ENCODE measurements at places on chromosomes 13 and 19.

- peak; percentile 79 for DNase-seq
Observed at GRCh38 chr19:51422053-51422448, 4.6 kb upstream of the SIGLEC10 start.

GRCh38 chr19:45297674-45298073 lies 25.0 kb downstream of the CKM start:
- DNase-seq: no peak

DNA sequence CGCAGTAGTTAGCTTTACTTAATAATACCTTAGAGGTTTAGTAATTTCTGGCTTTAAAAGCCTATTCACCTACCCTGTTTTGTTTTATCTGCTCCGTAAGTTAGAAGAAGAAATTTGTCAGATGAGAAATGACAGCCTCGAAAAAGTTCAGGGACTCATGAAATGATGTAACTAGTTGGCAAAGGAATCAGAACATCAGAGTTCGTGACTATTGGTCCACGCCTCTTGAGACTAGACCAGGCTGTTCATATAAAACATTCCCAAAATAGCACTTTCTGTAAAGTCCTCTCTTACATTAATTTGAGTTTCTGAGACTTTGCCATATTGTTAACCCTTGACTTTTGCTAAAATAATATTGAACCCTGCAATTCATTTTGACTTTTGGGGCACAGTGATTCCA lies 92.0 kb downstream of the HS6ST3 start:
- no peak for DNase-seq

GRCh38 chr13:79642596-79642995 lies 161.6 kb downstream of the NDFIP2 start:
- no peak for DNase-seq

- no peak for DNase-seq
Observed at GRCh38 chr13:33514362-33514761, 228.8 kb upstream of the STARD13 start.

DNA sequence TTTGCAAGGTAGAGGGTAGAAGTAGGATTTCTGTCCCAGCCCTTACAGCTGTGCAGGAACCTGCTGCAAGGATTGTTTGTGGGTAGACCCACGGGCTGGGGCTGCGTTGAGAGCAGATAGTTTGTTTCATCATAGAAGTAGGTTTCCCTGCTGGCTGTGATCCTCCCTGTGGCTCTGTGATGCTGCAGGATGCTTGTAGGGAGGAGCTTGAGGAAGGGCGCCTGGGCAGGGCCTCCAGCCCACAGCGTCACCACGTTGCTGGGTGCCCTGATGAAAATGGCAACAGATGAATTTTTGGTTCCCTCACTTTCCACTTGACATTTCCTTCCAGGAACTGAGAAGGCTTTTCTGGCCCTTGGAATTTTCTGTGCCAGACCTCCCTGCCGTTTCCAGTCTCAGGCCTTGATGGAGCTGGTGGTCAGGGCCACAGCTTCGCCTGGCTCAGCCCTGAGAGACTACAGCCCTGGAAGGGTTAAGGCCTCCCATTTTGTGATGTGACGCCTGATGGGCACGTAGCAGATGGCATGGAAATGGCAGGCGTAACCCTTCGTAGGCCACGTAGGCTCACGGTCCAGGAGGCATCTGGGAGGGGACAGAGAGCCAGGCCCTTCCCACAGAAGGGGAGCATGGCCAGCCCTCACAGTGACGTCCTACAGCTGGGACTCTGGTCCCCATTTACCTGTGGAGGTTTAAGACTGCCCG lies 42.2 kb downstream of the GATAD2A start:
- no peak for DNase-seq

DNA sequence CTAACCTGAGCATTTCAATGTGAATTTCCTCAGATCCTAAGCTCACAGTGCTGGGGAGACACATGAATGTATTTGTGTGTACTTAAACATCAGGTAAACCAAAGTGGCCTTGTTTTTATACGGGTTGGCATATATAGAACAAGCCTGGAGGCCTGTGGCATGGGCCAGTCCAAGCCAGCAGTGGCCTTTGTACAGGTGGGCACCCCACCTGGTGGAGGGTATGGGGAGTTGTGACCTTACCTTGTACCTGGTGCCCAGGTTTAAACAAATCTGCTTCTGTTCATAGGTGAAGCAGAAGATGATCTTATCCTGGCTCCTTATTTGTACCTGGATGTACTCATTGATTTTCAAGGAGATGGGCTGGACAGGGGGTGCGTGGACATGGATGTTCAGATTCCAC lies 71.0 kb downstream of the ERICH6B start:
- no peak for DNase-seq

- no peak for DNase-seq
Observed at GRCh38 chr19:14672188-14672872, 2.3 kb downstream of the ADGRE3 start.

- DNase-seq: no peak
Observed at GRCh38 chr13:40533072-40533471, 133.4 kb downstream of the FOXO1 start.

GRCh38 chr19:29366757-29367156 lies 153.8 kb upstream of the UQCRFS1 start:
- no peak for DNase-seq

DNA sequence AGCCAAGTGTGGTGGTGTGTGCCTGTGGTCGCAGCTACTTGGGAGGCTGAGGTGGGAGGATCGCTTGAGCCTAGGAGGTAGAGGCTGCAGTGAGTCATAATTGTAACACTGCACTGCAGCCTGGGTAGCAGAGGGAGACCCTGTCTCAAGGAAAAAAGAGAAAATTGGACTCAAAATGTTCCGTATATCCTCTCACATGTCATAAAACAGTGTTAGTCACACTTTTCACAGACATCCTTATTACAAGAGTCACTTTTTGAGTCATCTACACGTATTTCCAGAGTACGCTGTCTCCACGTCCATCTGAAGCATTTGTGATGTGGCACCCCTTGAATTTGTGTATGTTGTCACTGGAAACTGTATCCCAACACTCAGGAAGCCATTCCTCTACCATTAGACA lies 133.0 kb downstream of the SIPA1L3 start:
- DNase-seq: no peak

- DNase-seq: no peak
Observed at GRCh38 chr13:57546942-57547341, 84.6 kb upstream of the PCDH17 start.

DNA sequence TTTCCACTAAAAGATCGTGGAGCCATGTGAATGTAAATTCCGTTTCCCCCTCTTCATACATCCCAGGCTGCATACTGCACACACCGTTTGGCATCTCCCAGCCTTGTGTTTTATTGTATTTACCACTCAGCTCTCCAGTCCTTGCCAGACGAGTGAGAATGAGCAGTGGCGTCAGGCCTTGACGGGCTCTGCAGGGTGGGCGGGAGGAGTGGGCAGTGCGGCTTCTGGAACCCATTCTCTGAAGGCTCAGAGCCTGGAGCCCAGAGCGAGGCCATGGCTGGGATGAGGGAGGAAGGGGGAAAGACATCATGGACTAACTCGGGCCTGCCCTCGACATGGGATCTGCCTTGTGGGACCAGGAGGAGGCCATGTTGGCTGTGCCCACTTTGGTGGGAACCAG lies 25.1 kb downstream of the BICRA start:
- no peak for DNase-seq

- no peak for DNase-seq
Observed at GRCh38 chr13:20565115-20565736, 1.7 kb upstream of the IFT88 start.

DNA sequence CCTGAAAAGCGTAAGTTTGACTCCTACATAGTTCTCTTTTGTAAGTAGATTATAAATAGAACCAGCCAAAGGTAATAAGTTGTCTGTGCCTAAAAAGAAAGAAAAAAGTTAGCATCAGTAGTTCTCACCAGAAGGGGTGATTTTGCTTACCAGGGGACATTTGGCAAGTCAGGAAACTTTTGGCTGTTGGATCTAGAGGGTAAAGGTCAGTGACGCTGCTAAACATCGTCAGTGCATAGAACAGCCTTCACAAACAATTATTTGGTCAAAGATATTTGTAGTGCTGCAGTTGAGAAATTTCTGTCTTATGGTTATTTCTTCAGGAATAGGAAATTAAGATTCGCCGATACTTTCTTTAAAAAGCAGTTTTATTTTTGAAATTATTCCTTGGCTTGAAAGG lies 2.0 kb downstream of the USPL1 start:
- no peak for DNase-seq

DNA sequence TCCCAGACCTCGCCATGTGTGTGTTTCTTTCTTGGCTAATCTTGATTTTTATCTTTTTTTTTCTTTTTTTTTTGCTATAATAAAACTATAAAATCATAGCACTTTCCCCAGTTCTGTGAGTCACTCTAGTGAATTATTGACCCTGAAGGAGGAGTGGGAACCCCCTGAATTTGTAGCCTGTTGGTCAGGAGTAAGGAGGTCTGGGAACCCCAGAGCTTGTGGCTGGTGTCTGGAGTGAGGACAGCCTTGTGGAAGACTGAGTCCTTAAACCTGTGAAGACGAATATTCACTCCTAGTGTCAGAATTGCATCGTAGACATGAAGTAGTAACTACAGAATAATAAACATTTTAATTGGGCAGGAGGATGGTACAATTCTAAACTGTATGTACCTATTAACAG lies 7.4 kb downstream of the EID2B start:
- DNase-seq: no peak

GRCh38 chr13:93226623-93227279 lies at the start of gene GPC6:
TSS of gene GPC6 (plus strand) at chr13:93226807.
- DNase-seq: no peak

DNA sequence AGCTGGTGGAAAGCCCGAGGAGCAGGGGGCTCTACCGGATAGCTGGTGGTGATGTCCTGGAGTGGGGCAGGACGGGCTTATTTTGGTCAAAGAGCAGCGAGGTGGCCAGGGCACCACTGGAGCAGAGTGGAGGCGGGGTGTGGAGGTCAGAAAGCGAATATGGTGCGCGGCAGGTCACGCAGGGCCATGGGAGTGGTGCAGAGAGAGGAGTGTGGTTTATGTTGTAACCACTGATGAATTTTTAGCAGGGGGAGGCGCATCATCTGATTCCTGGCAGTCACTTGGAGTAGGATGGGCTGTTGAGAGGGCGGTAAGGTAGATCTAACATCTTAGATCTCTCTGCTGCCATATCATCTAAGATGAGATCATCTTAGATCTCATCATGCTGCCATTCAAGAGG lies 1.4 kb upstream of the ZNF414 start:
- DNase-seq: no peak

Data from GM18507 (cell line).